ENCODE measurements at places on chromosomes 13 and 19.

GRCh38 chr13:57302604-57303003, 135.6 kb downstream of the PRR20E start:
- no peak for DNase-seq

GRCh38 chr13:108797354-108797753, 167.9 kb downstream of the MYO16 start:
- DNase-seq: no peak

GRCh38 chr13:30846866-30847265, 59.2 kb upstream of the MEDAG start:
- no peak for DNase-seq

- no peak for DNase-seq
Measured at GRCh38 chr13:74037762-74038161, 96.4 kb downstream of the KLF12 start.

GRCh38 chr19:4288091-4288777, 9.2 kb downstream of the SHD start:
- no peak for DNase-seq
